ENCODE measurements at places on chromosomes 3 and 15. TPM values are rescaled to one million over a fixed set of nuclear protein-coding genes. Genes with fewer than 3 reads are reported as not detected.

The TMCO5A gene
- not detected for total RNA-seq

The ETV5 gene
- 19.0 TPM for total RNA-seq

The POPDC2 gene
- total RNA-seq: 38.7 TPM

The ZMYND10 gene
- not detected for total RNA-seq

The RPL35A gene
- 491 TPM for total RNA-seq

- H3K4me3 ChIP-seq: no peak overlapping the region
- no peaks in the 10 kb centered on the region for H3K27me3 ChIP-seq
- H3K27ac ChIP-seq: no peak overlapping the region
- DNase-seq: no peak
- H3K36me3 ChIP-seq: no peaks in the 10 kb centered on the region
- H3K4me1 ChIP-seq: no peaks in the 10 kb centered on the region
These were observed 236.5 kb downstream of the SQOR start for GRCh38 chr15:45871121-45871855.

DNA sequence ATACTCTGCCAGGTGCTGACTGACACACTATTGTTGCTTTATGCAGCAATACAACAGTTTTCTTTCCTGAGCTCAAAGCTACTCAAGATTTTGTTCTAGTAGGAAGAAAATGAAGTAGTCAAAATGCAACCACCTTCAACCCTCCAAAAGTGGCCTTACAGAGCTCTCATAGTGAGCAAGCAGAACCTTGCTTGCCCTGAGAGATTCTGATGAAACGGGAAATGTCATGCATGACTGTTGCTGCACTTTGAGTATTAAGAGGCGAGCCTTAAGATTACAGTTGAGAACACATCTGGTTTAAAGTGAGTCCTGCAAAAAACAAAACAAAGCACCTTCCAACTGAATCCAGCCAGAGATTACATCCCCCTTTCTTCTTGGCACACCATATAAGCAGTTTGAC lies 29.7 kb downstream of the MINDY4B start:
- no peak overlapping the region for H3K4me3 ChIP-seq
- H3K4me1 ChIP-seq: no peaks in the 10 kb centered on the region
- H3K27ac ChIP-seq: no peak overlapping the region
- H3K36me3 ChIP-seq: no peaks in the 10 kb centered on the region
- H3K27me3 ChIP-seq: no peaks in the 10 kb centered on the region
- DNase-seq: no peak

DNA sequence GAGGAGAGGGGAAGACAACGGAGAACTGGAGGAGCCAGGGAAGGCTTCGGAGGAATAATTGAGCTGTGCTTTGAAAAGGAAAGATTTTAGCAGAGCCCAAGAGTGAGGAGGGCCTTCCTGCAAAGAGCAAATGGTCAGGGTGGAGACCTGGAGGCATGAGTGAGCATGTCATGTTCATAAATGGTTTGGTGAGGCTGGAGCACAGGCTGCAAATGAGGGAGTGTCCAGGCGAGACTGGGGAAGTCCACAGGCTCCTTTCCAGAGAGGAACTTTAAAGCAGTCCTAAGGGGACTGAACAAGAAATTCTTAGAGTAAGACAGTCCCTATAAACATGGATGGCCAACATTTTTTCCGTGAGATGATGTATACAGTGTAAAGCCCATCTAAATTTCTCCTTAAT lies 108.8 kb downstream of the THSD4 start:
- H3K27me3 ChIP-seq: no peaks in the 10 kb centered on the region
- H3K4me1 ChIP-seq: no peaks in the 10 kb centered on the region
- no peak for DNase-seq
- H3K4me3 ChIP-seq: no peak overlapping the region
- H3K27ac ChIP-seq: no peak overlapping the region
- H3K36me3 ChIP-seq: no peaks in the 10 kb centered on the region

- no peak overlapping the region for H3K4me3 ChIP-seq
- H3K27me3 ChIP-seq: no peaks in the 10 kb centered on the region
- H3K36me3 ChIP-seq: no peaks in the 10 kb centered on the region
- DNase-seq: no peak
These were observed 1556.2 kb upstream of the GBE1 start for GRCh38 chr3:83317605-83318004.

GRCh38 chr3:172090035-172090434 lies 50.7 kb downstream of the FNDC3B start:
- no peak for DNase-seq
- H3K36me3 ChIP-seq: no peaks in the 10 kb centered on the region
- peaks cover 44% of the 10 kb centered on the region for H3K4me1 ChIP-seq

DNA sequence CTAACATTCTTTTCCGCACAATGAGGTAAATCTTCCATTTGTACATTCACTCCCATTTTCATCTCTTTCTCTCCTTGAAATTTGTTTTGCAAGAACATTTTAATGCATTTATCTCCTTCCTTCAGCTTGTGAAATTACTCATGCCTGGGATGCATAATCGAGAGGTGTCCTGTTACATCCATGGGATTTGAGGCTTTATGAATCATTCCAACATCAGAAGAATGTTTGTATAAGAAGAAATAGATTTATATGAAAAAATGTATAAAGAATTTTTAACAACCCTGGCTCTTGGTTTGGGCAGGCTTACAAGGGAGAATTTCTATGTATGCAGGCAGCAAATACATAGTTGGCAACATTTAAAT lies 93.2 kb upstream of the MBNL1 start:
- H3K4me3 ChIP-seq: no peak overlapping the region
- no peaks in the 10 kb centered on the region for H3K4me1 ChIP-seq
- no peak overlapping the region for H3K27ac ChIP-seq
- no peak for DNase-seq
- H3K36me3 ChIP-seq: no peaks in the 10 kb centered on the region

- no peak overlapping the region for H3K27ac ChIP-seq
- no peaks in the 10 kb centered on the region for H3K36me3 ChIP-seq
- H3K4me1 ChIP-seq: no peaks in the 10 kb centered on the region
- no peaks in the 10 kb centered on the region for H3K27me3 ChIP-seq
- no peak for DNase-seq
- H3K4me3 ChIP-seq: no peak overlapping the region
These were observed 371.6 kb upstream of the WNT5A start for GRCh38 chr3:55858727-55859126.

DNA sequence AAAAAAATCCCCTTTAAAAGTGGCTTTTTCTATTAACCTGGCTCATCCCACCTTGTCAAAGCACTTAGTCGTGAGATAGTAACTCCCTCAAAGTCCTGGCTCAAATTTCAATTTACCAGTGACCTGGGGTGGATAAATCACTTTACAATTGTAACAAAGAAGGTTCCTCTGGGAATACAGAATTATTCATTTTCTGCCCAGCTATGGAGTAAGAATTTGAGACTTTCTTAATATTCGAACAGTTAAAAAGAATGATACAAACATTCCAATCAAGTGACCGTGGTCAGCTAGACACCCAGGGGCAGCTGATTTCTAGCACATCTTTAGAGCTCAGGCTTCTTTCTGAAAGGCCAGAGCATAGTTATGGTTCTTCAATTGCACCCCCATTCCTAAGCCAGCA lies 291.0 kb upstream of the TGFBR2 start:
- no peaks in the 10 kb centered on the region for H3K4me1 ChIP-seq
- DNase-seq: no peak

DNA sequence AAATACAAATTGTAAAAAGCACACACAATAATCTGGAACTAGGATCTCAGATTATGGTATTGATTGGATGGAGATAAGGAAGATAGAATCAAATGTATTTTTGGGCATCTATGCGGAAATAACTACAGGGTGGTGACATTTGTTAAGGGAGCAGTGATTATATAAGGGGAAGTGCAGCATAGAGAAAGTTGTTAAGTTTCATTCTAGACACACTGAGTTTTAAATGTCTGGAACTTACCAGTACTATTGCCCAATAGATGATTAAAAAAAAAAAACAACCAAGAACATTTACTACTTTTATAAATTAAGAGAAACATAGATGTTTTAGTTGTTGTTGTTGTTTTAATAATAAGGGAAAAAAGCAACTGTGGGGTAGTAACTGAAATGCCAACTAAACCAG lies 32.1 kb upstream of the C3orf38 start:
- H3K4me3 ChIP-seq: no peak overlapping the region
- peaks cover 10% of the 10 kb centered on the region for H3K36me3 ChIP-seq
- H3K27me3 ChIP-seq: no peaks in the 10 kb centered on the region
- peaks cover 5% of the 10 kb centered on the region for H3K4me1 ChIP-seq

GRCh38 chr3:116384717-116385116 lies 60.6 kb downstream of the LSAMP start:
- H3K36me3 ChIP-seq: no peaks in the 10 kb centered on the region
- H3K4me3 ChIP-seq: no peak overlapping the region
- no peak overlapping the region for H3K27ac ChIP-seq
- DNase-seq: no peak
- H3K4me1 ChIP-seq: no peaks in the 10 kb centered on the region

DNA sequence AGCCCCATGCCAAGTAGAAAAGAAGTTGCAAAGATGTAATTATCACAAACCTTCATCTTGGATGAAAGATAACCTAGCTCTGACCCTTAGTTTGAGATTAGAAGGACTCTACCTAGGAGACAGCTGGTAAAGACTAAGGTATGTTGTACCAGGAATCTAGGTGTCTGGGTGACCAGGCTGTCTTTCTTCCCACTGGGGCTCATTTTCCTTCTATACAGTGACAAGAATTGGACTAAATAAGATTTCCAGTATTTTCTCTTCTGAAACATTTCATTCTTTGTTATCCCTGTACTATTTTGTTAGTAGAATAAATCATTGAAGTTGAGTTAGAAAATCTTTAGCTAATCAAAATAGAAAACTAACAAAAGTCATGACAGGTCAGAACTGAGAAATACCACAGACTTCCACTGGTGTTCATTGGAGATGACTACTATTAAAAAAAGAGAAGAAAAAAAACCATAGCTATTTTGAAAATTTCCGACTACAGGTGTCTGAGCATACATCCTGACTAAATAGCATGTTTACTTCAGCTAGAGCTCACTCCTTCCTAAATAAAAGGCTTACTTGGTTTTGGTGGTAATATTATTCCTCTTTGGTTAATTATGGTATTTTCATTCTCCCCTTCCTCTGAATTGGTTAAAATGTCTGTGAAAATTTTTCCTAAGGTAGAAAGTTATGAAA lies 10.1 kb downstream of the TGFBR2 start:
- no peak overlapping the region for H3K4me3 ChIP-seq
- DNase-seq: no peak
- no peak overlapping the region for H3K27ac ChIP-seq
- H3K27me3 ChIP-seq: no peaks in the 10 kb centered on the region
- H3K4me1 ChIP-seq: peaks cover 61% of the 10 kb centered on the region

GRCh38 chr15:40028853-40029252 lies 10.1 kb downstream of the SRP14 start:
- H3K4me1 ChIP-seq: peaks cover 5% of the 10 kb centered on the region
- peaks cover 11% of the 10 kb centered on the region for H3K36me3 ChIP-seq
- no peak overlapping the region for H3K4me3 ChIP-seq
- peak overlapping the region; percentile 74 for H3K27ac ChIP-seq
- DNase-seq: no peak
